ENCODE measurements at places on chromosomes 2 and 18. TPM values are rescaled to one million over a fixed set of nuclear protein-coding genes. Genes with fewer than 3 reads are reported as not detected.

TFCP2L1 gene
- total RNA-seq = not detected

- no peak for DNase-seq
These were observed 205.5 kb downstream of the FBXO15 start for GRCh38 chr18:73942081-73942625.

GRCh38 chr18:32308493-32309120, 118.8 kb downstream of the MEP1B start:
- no peak for DNase-seq

GRCh38 chr2:152600697-152601096, 116.6 kb downstream of the PRPF40A start:
- DNase-seq = no peak

- DNase-seq = no peak
These were observed 1543.5 kb upstream of the ACVR2A start for GRCh38 chr2:146301287-146301686.

Measured in CD4-positive, alpha-beta memory T cell (primary cell).